ENCODE measurements at places on chromosomes 3 and 15. TPM values are rescaled to one million over a fixed set of nuclear protein-coding genes. Genes with fewer than 3 reads are reported as not detected.

The GABRG3 gene
- 0.42 TPM for total RNA-seq

The LDHAL6B gene
- not detected for total RNA-seq

The DNAH12 gene
- 0.37 TPM for total RNA-seq

The MYD88 gene
- 16.5 TPM for total RNA-seq

The B3GALNT1 gene
- total RNA-seq, result 14.0 TPM

The KNG1 gene
- not detected for total RNA-seq

All from smooth muscle cell of the umbilical artery (primary cell).